ENCODE measurements at places on chromosomes 3 and 15.

DNA sequence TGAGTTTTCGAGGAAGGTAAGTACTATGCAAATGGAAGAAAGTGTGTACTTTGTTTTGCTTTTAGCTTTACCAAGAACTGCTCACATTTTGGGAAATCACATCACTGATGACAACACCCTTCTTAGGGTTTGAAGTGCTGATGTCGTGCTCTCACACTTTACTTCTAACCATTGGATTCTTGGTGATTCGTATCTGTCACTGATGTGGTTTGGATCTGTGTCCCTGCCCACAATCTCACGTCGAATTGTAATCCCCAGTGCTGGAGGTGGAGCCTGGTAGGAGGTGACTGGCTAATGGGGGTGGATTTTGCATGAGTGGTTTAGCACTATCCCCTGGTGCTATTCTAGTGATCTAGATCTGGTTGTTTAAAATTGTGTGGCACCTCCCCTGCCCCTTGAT is 75.4 kb upstream of the RGMA start:
- no peak for DNase-seq

GRCh38 chr3:16570113-16570512 is 35.1 kb downstream of the DAZL start:
- no peak for DNase-seq

DNA sequence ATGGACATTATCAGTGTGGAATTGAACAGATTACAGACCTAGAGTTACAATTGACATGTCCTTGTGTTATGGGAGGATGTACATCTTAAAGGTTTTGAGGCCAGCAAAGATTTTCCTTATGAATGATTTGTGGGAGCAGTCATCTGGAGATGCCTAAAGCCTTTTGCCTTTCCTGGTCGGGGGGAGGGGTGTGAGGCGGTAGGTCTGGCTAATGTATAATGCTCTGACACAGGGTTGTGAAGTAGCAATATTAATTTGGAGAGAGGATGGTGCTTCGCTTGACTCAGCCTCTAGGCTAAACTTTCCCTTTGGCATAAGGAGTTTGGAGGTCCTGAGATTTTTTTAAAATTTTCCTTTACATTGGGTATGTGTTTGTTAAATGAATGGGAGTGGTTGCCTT is 23.3 kb downstream of the FBXO22 start:
- DNase-seq: no peak

DNA sequence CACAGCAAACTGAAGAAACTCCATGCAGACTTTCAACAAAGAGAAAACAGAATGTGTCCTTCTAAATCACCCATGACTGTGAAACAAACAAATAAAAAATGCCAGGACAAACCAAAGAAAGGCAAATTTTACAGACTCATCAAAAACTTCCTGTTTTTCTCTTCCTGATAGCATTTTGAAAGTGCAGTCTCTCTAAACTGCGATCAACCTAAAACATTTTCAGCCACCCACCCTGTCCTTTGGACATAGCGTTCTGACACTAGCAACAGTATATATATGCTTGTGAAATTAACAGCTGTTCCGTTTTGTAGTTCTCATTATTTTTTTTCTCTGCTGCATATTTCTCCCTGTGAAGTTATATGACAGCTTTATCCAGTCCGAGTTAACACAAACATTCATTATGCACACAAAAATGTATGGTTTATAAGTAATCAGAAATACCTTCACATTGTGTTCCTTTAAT is 151.7 kb downstream of the FBN1 start:
- DNase-seq: no peak

GRCh38 chr3:56133423-56133822 is 334.8 kb downstream of the ERC2 start:
- no peak for DNase-seq

GRCh38 chr15:89333011-89333860 is 1.4 kb downstream of the POLG start:
- no peak for DNase-seq

- DNase-seq: no peak
Measured at GRCh38 chr3:26365706-26366105, 256.9 kb upstream of the LRRC3B start.

DNA sequence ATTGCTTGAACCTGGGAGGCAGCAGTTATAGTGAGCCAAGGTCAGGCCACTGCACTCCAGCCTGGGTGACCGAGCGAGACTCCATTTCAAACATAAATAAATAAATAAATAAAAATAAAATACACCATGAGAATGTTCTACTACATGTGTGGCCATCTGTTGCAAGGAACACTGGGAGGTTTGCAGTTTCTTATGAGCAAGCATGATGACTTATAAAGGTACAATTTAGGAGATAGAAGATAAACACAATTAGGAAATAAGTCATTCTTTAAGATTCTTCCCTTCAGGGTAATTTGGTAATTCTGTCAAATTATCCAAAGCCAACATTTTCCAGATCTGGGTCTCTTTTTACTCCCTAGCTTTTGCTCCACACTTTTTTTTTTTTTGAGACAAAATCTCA is 13.4 kb downstream of the HTR3C start:
- no peak for DNase-seq

DNA sequence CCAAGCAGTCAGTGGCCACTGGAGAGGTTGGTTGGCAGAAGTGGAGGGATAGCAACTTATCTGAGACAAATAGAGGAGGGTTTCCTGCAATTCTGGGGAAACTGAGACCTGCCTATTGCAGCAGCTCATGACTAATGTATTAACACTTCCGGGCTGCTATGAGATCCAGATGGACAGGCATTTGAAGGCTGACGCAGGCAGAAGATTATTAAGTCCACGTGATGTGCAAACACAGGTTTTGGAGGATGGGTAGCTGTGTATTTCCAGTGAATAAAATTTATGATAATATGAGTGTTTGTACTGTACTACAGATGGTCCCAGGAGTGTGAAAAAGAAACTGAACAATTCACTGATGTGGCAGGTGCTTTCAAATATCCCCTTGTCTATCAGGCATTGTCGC is 28.5 kb upstream of the CFAP161 start:
- no peak for DNase-seq

GRCh38 chr3:119601154-119601553 is 3.5 kb downstream of the PLA1A start:
- no peak for DNase-seq

GRCh38 chr3:191051037-191051436 is 148.0 kb upstream of the OSTN start:
- no peak for DNase-seq

DNA sequence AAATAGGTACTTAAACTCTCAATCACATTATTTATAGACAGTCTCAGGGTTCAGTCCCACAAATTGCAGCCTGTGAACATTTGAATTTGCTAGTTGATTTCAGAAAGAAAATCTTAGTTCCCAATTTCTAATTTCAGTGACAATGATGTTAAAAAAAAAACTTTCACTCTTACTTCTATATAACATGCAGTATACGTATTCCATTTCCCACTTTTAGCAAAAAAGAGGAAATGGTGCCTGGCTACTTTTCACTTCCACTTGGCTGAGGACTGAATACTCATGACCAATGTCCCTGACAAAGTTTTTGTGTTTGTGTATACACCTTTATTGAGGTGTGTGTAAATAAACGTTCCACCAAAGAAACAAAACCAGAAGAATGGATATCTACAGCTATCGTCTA is 32.1 kb upstream of the XCR1 start:
- no peak for DNase-seq

- no peak for DNase-seq
Measured at GRCh38 chr3:112774293-112774926, 72.3 kb downstream of the CD200R1L start.

GRCh38 chr3:94822298-94822697 is 759.4 kb downstream of the NSUN3 start:
- DNase-seq: no peak

DNA sequence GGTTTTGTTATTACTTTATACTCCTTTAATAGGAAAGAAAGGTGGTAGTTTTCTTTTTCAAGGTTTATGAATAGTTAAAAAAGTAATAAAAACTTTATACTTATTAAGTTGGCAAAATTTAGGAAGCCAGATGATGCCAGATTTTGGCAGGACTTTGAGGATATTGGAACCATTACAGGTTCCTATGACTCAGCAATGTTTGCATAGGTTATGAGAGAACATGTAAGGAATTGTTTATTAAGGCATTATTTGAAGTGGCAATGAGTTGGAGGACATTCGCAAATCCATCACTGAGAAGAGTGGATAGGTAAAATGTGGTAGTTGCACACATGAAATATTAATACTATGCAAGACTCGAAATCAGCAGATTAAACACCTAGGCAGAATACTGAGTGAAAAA is 29.9 kb downstream of the CDAN1 start:
- no peak for DNase-seq

DNA sequence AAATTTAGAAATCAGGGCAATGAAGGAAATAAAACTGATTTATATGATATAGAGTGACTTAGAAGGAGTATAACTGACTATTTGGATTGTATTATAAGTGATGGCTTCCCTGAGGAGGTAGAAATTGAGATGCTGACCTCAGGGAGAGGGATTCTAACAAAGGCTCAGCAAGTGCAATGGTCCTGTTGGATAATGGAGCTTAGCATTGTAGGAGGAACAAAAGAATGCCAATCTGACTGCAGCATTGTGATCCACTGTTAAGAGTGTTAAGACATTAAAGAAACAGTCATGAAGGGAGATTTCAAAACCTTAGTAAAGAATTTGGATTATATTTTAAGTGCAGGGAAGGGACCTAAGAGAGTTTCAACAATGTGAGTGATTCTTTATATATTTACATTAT is 158.4 kb upstream of the NAALADL2 start:
- no peak for DNase-seq
